ENCODE measurements at places on chromosomes 2 and 18.

DNA sequence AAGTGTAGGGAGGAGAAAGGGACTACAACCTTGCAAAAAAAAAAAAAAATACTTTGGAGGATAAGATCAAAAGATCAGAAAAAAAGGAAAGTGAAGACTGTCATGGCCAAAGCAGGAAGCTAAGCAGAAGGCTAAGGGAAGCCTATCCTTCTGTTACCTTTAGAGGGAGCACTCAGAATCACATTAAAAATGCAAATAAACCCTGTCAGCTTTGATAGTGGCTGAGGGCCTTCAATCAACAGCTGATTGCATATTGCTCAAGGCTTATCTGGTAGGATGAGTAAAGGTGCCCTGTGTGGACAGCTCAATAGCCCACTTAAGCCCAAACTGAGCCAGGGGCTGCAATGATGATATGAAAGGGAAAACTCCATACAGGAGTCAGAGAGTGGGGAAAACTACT, 1021.2 kb downstream of the LRP1B start:
- DNase-seq = no peak

GRCh38 chr2:196274387-196274809, 103.0 kb upstream of the STK17B start:
- DNase-seq = no peak

GRCh38 chr2:226798422-226799210, 1.0 kb downstream of the IRS1 start:
- DNase-seq = peak; percentile 74

DNA sequence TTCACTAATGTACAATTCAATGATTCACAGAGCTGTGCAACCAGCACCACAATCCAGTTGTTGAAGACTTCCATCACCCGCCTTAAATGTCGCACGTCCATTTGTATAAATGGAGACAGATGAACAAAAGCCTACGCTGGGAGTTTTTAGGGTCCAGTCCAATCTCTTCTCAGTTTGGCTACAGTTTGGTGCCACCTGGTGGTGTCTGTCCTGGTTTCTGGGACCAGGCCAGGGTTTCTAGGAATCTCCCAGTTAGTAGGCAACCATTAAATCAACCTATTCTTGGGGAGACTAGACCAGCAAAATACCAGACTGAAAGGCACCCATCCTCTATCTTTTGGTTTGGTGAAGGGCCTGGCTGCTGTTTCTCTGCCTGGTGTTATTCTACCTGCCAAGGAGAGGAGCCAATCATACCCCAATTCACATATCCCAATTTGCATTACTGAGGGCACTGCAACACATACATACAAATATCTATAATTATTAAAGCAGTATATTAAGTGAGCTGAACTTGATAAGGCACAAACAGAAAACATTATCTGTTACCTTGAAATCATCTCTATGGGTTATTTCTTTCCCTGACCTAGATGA, 3.2 kb upstream of the DDX1 start:
- peak; percentile 42 for DNase-seq

DNA sequence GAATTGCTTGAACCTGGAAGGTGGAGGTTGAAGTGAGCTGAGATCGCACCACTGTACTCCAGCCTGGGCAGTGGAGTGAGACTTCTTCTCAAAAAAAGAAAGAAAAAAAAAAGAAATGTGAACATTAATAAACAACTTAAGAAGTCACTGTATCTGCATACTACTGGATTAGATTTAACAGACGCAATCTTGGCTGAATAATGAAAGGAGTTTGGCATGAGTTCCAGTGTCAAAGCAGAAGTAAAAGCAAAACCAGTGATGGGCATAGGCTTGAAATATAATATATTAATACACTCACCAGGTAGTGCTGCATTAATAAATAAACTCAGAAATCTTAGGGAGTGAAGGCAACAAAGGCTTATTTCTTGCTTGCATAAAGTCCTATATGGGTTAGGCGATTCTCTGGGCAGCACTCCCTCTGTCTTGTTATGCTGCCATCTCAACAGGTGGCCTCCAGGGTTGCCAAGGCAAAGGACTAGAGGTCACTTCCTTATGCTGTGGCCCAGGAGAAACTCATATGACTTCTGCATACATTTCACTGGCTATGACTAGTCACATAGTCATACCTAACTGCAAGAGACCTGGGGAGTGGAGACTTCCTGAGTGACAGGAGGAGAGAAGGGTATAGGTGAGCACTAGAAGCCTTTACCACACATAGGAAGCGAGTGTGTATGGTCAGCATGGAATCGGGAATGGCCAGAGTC, 296.2 kb upstream of the SPRED2 start:
- no peak for DNase-seq

DNA sequence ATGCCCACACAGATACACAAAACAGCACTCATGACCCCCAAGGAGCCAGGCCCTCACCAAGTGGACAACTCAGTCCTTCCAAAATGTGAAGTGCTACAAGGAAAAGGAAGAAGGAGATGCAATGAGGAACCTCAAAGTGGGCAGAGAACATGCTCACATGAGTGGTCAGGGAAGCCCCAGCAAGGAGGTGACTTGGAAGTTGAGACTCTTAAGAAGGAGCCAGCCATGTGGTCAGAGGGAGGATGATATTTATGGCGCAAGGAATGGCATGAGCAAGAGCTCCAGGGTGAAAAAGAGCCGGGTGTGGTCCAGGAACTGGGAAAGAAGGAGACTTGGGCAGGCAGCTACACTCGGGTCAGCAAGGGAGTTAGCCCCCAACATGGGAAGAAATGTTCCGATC, 30.0 kb upstream of the KLHL29 start:
- DNase-seq = no peak

- no peak for DNase-seq
Observed at GRCh38 chr2:120257522-120257921, 4.9 kb downstream of the RALB start.

DNA sequence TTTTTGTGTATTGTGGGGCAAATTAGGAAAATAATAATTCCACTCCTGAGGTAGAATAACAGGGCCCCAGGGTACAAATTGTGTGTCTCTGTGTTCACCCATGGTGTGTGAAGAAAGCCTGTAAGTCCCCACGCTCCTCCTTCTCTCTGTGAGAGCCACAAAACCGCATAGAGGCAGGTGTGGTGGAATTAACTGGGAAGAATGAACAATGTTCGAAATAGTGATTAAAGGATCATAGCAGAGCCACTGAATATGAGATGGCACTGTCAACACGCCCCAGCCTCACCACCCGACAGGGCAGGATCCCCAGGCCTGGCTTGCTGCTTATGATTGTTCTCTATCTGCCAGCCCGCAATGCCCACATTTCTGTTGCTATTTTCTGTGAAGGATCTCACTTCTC, 14.1 kb downstream of the IL1RN start:
- no peak for DNase-seq

GRCh38 chr18:26159353-26159752, 25.7 kb downstream of the PSMA8 start:
- DNase-seq = no peak

All from HuH-7.5 (cell line).